ENCODE measurements at places on chromosomes 2 and 18.

- DNase-seq, result no peak
Observed at GRCh38 chr2:8277921-8278571, 403.8 kb upstream of the ID2 start.

- DNase-seq, result no peak
Observed at GRCh38 chr18:62721839-62722795, 6.8 kb downstream of the PHLPP1 start.

- no peak for DNase-seq
Observed at GRCh38 chr2:135132314-135132713, 80.2 kb downstream of the RAB3GAP1 start.

DNA sequence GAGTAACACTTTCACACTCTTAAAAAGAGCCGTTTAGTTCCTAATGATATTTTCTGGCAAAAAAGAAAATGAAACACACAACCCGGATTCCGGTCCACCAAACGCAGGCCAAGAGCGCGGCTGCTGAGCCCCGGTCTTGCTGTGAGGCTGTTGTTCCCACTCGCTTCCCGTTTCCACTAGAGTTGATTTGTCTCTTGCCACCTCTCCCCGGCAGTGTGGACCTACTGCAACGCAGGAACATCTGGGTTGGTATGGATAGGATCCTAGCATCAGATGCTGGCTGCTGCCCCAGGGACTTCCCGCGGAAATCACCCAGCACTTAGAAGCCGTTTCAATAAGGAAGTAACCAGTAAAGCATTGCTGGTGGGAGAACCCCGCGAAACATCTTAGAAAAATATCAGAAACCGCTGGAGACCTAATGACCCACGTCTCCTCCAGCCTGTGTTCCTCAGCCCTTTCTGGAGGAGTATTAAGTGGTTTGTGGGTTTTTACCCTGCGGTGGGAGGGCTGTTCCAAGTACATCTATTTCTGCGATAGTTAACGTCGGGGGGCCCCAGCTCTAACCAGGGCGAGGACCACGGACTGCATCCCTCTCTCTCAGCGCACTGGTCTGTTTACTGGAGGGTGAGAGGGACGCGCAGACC, 939 bp downstream of the DOCK10 start:
- peak; percentile 31 for DNase-seq
